ENCODE measurements at places on chromosomes 7 and 10.

DNA sequence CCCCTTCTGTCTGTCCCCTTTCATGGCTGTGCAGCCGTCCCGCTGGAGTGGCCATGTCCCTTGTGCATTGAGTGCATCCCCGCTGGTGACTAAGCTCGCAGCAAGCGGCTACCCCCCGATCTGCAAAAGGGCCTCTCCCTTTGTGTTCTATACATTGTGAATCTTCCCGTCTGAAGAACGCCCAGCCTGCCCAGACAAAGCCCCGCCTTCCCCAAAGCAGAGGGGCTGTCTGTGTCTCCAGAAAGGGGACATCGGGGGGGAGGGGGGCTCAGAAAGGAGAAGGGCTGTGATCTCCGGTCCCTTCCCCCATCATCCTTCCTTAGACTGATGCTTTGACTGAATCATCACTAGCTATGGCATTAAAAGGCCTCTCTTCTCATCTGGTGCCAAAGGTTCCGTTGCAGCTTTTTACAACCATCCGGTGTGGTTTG, 11.9 kb downstream of the NPTX2 start:
- DNase-seq = no peak

DNA sequence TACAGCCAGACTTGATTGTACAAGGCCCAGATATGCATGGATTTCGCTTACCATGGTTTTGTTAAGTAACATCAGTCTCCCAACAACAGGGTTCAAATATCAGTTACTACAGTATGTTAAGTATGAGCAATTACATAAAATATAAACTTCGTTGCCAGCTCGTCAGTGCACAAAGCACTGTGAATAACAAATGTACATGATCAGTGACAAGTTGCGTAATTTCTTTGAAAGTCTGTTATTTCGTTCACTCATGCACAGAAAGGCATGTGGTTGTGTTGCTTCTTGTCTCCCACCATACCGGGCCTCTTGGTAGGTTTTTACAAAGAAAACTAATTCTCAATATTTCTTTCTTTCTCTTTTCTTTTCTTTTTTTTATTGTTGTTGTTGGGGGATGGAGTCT, 12.5 kb upstream of the ZNF487 start:
- no peak for DNase-seq

- no peak for DNase-seq
Observed at GRCh38 chr10:48467669-48468068, 137.2 kb downstream of the ARHGAP22 start.

- DNase-seq = no peak
Observed at GRCh38 chr10:130859427-130859826, 452.1 kb downstream of the TCERG1L start.

GRCh38 chr7:131327049-131327625, 539 bp upstream of the MKLN1 start:
- no peak for DNase-seq

DNA sequence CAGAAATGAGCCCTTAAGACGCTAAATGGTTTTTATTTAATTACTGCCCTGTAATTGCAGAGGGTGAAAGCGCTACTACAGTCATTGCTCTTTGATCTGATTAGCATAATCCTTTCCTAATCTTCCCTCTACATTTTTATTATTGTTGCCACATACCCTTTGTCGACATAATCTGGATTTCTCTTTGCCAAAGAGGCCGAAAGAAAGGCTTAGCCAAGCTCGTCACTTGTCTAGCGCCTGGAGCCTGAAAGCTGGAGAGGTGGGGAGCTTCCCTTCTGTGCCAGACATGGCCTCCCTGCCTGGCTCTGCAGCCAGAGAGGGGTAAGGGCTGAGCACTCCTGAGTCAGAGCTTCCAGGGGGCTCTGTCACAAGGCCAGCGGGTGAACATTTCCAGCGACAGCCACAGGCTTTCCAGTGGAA, 145.9 kb downstream of the PRKAG2 start:
- no peak for DNase-seq

GRCh38 chr7:100865938-100866728, 1.1 kb upstream of the TRIP6 start:
- DNase-seq = peak; percentile 65

- DNase-seq = no peak
Observed at GRCh38 chr10:44513591-44513990, 128.7 kb upstream of the CXCL12 start.

DNA sequence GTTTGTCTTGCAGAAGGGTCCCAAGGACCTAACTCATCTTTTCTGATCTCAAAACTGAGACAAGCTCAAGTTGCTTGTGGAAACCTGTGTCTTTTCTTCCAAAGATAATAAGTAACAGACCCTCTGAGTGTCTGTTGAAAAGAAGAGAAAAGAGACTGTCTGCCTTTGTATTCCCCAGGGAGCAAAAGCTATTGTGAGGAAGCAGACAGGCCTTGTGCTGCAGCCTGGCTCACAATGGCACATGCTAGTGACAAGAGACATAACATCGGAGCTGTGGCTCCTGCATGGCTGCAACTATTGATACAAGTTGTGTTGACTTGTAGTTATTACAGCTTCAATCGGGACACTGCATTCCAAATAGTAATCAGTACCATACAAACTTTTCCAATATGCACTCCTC, 202.9 kb downstream of the DKK1 start:
- DNase-seq = no peak

DNA sequence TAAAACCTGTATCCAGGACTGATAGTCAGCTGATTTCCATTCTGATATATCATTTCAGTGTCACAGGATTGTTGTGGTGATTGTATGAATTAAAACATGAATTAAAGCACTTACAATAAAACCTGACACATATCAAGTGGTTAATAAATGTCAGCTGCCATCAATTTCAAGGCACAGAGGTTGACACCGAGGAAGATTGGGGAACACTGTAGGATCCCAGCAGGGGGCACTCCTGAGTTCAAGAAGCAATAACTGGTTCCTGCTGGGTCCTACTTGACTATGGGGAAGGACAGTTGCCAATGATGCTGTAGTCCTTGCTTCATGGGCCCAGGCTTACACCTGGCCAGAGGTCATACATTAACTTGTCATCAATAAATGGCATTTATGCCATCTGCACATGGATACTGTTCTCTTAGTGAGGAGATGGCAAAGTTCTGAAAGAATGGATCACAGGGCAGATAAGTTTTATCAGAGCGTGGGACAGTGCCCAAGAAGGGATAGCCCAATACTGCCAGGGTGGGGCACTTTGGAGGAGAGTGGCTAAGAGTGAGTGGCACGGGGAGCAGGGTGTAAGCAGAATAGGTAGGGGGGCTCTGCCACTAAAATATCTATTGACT, 24.1 kb downstream of the FZD1 start:
- no peak for DNase-seq

DNA sequence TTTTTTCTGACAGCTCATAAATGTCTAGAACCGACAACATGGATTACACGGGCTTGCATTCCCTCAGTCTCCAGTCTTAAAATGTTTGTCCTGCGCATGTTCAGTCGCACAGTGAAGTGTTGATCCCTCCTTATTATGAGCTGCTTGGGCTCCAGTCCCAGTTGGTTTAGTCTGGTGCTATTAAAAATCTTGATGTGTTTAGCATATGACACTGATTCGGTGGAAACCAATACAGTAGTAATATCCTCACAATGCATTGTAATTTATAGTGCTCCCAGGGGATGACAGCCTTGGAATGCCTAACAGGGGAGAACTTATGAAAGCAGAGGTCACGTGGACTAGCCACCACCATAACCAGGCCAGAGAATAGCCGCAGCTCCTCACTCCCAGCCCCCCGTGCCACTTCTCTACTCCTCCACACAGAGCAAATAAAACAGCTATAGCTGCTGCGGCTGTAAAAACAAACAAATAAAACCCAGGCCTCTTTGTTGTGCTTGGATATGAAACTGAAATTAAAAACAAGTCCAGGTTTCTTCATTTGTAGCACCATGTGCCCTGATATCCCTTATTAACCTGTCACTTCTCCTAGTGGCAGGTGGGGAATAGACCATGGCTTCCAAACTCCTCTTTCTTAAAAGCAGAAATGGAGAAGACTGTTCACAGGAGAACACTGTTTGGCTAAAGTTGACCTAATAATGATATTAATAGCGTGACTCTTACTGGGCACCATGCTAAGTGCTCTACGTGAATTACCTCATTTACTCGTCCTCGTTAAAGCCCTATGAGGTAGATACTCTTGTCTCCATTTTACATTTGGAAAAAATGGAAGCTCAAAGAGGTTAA, 7.7 kb downstream of the DPCD start:
- no peak for DNase-seq

GRCh38 chr10:34088208-34088794, 726.8 kb downstream of the PARD3 start:
- no peak for DNase-seq

- no peak for DNase-seq
Observed at GRCh38 chr10:87507879-87508483, 3.3 kb downstream of the MINPP1 start.

DNA sequence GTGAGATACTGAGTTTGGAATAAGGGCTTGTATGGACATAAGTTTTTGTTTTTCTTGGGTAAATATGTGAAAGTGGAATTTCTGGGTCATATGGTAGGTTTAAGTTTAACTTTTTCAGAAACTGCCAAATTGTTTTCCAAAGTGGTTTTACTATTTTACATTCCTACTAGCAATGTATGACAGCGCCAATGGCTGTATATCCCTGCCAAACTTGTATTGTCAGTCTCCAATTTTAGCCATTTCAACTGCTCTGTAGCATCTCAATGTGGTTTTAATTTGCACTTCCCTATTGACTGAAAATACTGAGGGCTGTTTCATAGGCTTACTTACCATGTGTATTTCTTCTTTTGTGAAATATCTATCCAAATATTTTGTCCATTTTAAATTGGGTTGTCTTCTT, 90.5 kb upstream of the ZNF32 start:
- no peak for DNase-seq

- no peak for DNase-seq
Observed at GRCh38 chr10:5464546-5464945, 34.8 kb downstream of the CALML5 start.

DNA sequence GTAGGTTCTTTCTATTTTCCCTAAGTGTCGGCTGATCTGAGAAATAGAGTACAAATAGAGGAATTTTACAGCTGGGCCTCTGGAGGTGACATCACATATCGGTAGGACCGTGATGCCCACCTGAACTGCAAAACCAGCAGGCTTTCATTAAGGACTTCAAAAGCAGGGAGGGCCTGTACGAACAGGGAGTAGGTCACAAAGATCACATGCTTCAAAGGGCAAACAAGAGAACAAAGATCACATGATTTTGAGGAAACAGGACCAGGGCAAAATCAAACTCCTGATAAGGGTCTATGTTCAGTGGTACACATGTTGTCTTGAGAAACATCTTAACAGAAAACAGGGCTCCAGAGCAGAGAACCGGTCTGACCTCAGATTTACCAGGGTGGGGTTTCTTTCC, 88.9 kb downstream of the CNNM2 start:
- no peak for DNase-seq

- DNase-seq = no peak
Observed at GRCh38 chr10:21927631-21928353, 75.7 kb downstream of the DNAJC1 start.

DNA sequence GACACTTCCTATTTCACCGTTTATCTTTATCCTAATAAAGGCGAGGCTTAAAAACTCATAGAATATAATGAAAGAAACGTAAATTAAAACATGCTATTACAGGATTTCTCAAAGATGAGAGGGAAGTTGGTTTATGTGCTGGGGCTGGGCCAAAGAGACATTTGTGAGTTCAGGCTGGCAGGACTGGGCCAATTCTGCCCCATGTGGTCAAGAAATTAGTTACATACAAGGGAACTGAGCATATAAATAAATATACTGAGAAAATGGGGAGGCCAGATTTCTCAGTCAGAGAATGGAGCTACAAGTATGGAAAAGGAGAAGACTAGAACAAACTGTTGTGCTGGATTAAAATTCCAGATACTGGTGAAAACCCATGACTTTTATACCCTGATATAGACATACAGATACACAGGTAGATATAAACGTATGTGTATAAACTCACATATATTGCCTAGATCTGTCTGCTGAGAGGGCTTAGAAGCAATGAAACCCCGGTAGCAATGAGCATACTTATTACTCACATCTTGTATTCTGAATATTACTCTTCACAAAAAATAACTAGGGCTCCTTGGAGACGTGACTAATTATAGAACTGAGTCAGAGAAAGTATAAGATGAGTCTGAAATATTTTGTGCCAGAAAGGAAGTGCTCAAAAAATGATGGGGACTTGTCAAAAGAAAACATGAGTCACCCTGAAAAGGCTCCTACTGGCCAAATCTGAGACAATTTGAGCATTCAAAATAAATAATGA, 155.7 kb upstream of the FGFR2 start:
- no peak for DNase-seq

- no peak for DNase-seq
Observed at GRCh38 chr7:116906391-116906790, 44.0 kb downstream of the CAPZA2 start.

GRCh38 chr10:98488669-98489430, 42.1 kb upstream of the HPS1 start:
- no peak for DNase-seq

- DNase-seq = no peak
Observed at GRCh38 chr7:98771519-98771918, 98.3 kb downstream of the TMEM130 start.

GRCh38 chr7:121519548-121520521, 123.7 kb upstream of the FAM3C start:
- no peak for DNase-seq

DNA sequence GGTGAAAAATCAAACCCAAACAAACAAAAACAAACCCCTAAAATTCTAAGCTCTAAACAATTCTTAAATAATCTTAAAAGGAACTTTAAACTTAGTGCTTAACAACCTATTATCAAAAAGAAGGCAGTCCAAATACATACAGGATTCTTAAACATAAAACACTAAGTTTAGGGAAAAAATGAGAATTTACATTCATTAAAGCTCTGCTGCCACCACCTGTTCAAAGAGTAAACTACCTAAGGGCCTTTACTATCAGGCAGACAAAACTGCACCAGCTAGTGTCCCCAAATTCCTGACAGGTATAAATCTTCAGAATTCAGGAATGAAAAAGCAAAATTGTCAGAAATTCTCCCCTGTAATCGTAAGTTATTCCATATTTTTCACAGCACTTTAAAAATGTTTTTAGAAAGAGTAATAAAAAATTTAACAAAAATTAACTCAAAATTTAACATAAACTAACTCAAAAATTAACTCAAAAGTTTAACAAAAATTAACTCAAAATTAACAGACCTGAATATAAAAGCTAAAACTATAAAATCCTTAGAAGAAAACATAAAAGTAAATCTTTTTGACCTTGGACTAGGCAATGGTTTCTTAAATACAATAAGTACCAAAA, 55.1 kb downstream of the PDZD8 start:
- DNase-seq = no peak

- no peak for DNase-seq
Observed at GRCh38 chr10:133083422-133084100, 4.2 kb upstream of the ADGRA1 start.

DNA sequence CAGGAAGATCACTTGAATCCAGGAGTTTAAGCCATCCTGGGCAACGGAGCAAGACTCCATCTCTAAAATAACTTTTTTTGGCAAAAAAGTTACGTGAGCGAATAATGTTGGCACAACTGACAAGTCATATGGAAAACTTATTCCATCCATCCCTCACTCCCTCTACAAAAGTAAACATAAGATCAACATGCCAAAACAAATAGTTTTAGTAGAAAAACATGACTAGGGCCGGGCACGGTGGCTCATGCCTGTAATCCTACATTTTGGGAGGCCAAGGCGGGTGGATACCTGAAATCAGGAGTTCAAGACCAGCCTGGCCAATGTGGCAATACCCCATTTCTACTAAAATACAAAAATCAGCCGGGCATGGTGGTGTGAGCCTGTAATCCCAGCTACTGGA, 25.6 kb downstream of the SLC25A16 start:
- no peak for DNase-seq

Measured in stimulated activated naive CD4-positive, alpha-beta T cell (primary cell).